ENCODE measurements at places on chromosomes 5 and 9.

DNA sequence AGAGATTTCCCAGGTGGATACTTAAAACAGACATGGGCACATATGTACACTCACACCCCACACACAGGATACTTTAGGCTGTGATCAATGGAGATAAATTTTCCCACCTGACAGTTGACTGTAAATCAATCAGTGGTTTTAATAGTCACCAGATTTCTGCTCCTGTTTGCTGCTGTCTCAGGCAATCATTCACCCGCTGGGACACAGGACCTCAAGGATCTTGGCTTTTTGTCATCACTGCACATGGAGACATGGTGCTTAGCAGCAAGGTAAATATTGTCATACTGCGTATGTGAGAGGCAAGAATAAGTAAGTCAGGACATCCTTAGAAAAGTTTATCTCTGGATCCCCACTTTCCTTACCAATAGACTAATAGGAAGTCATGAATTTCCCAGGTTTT lies 60.8 kb upstream of the KLF9 start:
- DNase-seq: no peak

GRCh38 chr9:105452185-105452584 lies 4.4 kb downstream of the FSD1L start:
- no peak for DNase-seq

- DNase-seq: no peak
Observed at GRCh38 chr5:31770998-31771397, 132.1 kb downstream of the PDZD2 start.

DNA sequence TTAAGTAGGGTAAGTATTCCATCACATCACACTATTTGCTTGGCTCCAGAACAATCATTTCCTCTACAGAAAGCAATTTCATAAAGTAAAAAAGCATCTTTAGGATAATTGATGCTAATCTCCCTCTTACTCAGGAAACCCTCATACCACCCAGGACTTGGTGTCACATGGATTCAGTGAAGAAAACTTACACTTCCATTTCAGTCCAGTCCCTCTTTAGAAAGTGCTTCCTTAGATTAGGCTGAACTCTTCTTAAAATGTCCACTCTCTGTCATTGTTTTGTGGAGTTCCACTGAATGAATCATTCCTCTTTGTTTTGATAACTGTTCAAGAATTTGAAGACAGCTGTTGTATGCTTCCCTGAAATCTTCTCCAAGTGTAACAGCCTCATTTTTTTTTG lies 144.0 kb upstream of the ZNF462 start:
- DNase-seq: no peak

DNA sequence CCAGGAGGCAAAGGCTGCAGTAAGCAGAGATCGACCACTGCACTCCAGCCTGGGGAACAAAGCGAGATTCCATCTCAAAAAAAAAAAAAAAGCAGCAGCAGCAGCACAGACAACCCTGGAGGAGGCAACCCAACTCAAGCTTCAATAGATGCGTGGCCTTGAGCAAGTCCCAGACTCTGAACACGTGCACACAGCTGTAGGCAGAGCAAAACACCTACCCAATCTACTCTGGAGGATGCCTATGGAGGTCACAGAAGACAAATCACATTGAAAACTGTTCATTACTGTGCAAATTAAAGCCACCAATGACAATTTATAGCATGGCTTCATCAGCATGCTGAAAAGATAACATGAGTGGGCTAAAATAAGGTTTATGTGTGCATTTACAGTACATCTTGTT lies 7.2 kb downstream of the TLE1 start:
- DNase-seq: no peak

- DNase-seq: no peak
Observed at GRCh38 chr5:31559942-31560341, 27.8 kb downstream of the C5orf22 start.

- no peak for DNase-seq
Observed at GRCh38 chr5:93221-93980, 1.4 kb downstream of the PLEKHG4B start.

DNA sequence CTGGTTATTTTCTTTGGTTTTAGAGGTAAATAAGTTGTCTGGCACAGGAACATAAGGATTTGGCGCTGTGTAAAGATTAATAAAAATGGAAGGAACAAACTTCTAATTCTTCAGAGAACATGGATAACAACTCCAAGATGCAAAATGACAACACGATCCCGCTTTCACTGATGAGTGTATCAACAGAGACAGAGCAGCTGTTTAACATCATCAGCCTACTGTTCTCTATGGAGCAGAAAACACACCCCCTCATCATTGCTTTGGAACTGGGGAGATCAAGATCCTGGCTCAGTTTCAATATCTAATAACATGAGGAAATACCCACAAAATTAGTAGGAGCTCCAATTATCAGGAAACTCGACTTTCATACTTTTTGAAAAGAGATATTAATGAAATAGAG lies 8.3 kb upstream of the GAS1 start:
- DNase-seq: no peak

DNA sequence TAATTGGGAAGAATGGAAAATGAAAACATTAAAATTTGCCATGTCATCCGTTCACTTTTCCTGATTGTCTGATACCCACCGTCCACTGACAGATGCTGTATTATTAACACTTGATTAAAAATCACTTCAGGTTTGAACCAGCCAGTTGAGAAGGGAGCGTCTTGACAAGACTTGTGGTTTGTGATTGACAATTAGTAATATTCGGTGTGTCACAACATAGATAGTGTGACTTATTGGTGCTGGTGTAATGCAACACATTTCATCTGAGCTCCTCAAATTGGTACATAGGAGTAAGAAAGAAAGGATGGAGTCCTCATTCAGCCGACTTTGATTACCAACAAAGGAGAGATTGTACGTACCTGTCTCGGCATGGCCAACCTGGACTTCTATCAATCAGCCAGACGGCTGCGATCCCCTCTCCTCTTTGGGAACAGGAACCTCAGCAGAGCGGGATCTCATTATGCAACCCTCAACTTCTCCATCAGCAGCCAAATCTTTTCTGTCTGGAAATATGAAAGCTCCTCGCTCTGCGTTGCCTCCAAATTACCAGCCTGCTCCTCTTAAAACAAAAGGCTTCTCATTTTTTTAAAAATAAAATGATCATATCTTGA lies 211.7 kb upstream of the MVB12B start:
- no peak for DNase-seq

Measured in stimulated activated CD8-positive, alpha-beta memory T cell treated with anti-CD3 and anti-CD28 coated beads, Interleukin-7, amount 100 ng/mL, for 4 hours (primary cell).